ENCODE measurements at places on chromosomes 6 and 20.

DNA sequence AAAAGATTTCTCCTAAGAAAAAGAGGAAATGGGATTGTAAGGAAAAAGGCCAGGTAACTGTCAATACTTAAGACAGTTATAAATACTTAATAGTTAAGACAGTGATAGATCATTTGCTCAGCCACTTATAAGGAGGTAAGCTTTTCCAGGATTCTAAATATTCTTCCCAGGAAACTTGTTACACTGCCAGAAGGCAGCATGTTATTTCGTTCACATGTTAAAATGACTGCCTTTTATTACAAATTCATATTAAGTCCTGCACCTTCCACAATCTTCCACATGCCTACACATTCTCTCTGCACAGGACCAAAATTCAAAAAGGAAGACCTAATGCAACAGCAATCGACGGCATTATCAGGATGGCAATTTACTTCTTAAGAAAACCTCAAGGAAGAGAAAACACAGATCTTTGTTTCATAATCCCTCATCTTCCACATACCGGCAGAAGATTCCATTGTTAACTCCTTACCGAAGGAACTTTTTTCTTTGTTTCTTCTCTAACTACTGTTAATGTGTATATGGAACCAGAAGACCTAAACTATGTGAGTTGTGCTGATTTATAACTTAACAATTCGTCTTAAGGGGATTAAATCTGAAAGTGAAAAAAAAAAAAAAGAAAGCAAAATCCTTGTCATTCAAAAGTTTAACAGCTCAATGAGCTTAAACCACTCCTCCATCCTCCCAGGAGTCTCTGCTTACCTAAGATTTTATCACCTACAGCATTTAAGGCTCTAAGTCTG lies 799 bp downstream of the TAAR2 start:
- no peak for DNase-seq

DNA sequence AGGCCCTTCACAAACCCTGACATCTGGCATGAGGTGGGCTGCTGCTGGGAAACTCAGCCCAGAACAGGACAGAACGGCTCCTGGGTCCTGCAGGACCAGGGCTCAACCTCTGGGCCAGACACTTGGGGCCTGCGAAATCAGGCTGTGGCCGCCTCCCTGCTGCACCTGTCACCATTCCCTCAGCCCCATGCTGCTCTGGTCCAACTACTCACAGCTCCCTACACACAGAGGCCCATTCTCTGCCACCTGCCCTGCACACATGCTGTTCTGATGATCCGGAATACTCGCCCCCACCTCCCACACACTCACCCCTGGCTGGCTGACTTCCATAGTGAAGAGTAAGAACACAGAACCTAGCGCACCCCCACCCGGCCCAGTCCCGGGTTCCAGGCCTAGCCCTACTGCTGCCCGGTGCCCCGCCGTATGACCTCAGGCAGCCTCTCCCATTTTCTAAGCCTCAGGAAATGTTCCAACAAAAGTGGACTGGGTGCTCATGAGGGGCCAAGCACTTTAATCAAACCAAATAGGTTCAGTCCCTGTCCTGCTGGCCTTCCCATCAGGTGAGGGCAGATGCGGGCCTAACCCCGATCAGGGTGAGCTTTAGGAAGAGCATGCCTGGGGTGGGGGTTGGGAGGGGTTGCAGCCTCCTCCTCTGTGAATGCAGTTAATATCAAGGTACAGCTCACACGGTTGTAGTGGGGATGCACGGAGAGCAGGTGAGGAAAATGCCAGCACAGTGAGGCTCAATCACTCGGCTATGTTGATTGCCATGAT lies 3.9 kb downstream of the PEDS1 start:
- DNase-seq, result no peak

- DNase-seq, result no peak
Measured at GRCh38 chr20:11922561-11922960, 4.9 kb downstream of the BTBD3 start.

GRCh38 chr6:46773201-46773855 lies 19.9 kb upstream of the MEP1A start:
- DNase-seq, result no peak

- no peak for DNase-seq
Measured at GRCh38 chr20:61024390-61024789, 227.7 kb upstream of the CDH4 start.

DNA sequence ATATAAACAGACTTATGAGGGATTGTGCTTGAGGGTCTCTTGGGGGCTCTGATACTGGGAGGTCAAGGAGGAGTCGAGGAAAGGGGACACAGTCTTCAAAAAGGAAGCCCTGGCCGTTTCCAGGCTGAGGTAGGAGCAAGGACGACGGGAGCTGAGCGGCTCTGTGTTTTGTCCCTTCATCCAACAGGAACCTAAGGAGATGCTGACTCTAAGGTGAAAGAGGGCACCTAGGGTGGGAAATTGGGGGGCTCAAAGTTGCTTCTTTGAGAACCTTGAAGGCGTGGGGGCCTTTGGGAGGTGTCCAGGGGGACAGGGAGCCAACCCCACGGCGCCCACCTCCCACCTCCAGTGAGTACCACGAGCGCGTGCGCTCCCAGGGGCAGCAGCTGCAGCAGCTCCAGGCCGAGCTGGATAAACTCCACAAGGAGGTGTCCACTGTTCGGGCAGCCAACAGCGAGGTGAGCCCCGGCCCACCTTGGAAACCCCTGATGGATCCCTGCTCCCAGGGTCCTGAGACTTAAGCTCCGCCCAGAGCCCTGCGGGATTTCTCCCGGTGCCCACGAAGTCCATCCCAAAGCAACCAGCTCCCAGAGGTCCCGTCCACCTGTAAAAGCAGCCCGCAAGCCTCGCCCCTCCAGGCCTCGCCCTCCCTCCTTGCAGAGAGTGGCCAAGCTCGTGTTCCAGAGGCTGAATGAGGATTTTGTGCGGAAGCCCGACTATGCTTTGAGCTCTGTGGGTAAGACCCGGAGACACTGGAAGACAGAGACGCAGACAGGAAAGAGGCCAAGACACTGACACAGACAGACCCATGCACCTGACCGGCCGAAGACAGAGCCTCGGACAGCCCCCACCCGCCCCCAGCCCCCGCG lies 2.9 kb downstream of the SPAG4 start:
- peak; percentile 79 for DNase-seq

GRCh38 chr6:34496103-34496685 lies 30.3 kb downstream of the PACSIN1 start:
- DNase-seq, result no peak

GRCh38 chr20:47708140-47708807 lies 77.0 kb downstream of the SULF2 start:
- no peak for DNase-seq

GRCh38 chr6:18122128-18123093 lies at the start of gene NHLRC1:
TSS of gene NHLRC1 (minus strand) at chr6:18122677. CDS start at chr6:18122606, 71 bp downstream.
- DNase-seq, result peak; percentile 97

DNA sequence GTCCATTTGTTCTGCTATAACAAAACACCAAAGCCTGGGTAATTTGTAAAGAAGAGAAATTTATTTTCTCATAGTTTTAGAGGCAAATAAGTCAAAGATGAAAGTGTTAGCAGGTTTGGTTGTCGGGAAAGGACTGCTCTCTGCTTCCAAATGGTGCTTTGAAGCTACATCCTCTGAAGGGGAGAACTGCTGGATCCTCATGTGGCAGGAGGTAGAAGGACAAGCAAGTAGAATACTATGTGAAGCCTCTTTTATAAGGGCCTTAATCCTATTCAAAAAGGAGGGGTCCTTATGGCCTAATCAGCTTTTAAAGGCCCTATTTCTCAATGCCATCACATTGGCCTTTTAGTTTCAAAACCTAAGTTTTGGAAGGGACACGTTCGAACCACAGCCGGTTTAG lies 826.0 kb upstream of the EPHA7 start:
- DNase-seq, result no peak

DNA sequence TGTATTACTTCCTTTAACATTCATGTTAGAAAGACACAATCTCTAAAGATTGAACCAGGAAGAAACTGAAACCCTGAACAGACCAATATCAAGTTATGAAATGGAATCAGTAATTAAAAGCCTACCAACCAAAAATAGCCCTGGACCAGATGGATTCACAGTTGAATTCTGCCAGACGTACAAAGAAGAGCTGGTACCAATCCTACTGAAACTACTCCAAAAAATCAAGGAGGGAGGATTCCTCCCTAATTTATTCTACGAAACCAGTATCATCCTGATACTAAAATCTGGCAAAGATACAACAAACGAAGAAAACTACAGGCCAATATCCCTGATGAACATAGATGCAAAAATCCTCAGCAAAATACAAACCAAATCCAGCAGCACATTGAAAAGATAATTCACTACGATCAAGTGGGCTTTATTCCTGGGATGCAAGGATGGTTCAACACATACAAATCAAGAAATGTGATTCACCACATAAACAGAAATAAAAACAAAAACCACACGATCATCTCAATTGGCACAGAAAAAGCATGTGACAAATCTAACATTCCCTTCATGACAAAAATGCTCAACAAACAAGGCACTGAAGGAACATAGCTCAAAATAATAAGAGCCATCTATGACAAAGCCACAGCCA lies 15.0 kb downstream of the CDK19 start:
- DNase-seq, result no peak

DNA sequence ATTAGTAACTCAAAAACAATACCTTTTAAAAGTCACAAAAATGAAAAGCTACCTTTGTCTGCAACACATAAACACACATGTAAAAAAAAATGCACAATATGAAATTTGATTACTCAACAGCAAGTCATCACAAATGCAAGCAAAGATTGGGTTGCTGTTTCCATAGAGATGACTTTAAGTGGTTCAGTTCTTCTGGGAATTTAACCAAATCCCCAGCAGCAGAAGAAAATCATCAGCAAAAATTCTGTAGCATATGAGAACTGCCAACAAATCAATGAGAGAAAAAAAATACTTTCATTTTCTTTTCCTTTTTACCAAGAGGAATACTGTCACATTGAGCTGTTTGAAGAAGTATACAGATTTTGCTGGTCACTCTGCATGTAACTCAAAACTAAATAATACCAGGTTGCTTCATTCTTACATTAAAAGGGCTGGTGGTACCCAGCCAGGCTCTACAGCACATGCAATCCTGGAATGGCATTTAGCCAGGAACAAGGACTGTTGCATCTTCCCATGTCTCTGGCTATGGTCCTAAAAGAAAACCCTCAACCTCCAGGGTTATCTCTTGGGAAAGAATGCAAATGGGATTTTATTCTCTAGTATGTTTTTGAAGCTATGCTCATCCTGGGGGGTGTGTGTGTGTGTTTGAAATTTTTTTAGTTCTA lies 158.3 kb downstream of the OPRM1 start:
- DNase-seq, result no peak

DNA sequence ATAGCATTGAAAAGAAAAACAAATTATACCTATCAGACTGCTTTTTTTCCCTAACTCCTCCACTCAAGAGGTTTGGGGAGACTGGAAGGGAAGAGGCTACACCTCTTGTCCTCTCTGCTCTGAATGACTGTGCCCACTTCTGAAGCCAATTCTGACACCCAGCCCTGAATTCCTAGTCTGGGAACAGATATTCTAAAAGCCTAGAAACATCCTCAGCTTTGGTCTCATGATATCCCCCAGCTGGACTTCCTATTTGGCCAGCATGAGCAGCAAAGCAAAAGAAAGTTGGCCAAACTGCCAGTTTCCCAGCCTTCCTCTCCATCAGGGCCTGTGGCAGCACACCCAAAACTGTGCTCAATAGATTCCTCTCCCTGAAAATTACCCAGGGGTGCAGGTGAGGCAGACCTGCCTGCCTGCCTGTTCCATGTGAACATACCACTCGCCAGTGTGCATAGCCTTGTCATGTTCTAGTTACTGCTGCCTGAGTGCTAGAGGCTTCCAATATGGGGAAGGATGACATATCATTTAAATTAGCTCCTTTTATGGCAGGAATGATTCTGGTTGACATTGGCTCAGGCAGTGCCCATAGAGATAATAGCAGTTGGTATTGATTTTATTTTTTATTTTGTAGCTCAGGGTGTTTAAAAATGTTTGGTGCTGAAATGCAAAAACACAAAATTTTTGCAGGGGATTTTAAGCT lies 152.1 kb upstream of the RIN2 start:
- DNase-seq, result no peak

DNA sequence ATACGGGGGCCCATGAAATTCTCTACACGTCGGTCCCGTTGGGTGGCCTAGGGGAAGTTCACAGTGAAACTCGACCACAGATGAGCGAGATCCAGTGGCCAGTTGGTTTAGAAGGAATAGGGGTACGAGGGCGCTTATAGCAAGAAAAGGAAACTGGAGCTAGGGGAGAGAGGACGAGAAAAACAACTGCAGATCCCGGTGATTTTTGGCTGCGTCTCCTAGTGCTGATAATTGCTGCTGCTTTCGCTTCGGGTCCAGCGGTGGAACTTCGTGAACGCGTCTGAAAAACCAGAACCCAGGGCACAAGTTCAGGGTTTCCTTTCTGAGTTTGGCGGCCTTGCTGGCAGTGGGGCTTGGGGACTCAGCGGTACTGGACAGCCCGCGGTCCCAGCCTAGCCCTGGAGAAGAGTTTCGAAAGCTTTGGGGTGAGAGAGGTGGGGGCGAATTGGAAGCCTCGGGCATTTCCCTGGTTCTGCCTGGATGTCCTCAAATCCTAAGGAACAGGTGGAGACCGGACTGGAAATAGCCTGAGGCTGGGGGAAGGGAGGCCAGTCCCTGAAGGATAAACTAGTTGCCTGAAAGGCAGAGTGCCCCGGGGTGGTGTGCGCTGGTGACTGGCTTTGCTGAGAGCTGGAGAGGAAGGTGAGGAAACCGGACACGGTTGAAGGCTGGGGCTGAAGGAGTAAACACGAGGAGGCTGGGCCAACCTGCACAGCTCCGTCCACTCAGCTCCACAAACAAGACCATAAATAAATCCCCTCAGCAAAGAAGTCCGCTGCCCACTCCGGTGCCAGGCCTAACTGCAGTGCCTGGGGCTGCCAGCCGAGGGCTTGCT lies 793 bp downstream of the GMPR start:
- DNase-seq, result peak; percentile 90

- no peak for DNase-seq
Measured at GRCh38 chr6:89667872-89668556, 29.5 kb upstream of the LYRM2 start.

DNA sequence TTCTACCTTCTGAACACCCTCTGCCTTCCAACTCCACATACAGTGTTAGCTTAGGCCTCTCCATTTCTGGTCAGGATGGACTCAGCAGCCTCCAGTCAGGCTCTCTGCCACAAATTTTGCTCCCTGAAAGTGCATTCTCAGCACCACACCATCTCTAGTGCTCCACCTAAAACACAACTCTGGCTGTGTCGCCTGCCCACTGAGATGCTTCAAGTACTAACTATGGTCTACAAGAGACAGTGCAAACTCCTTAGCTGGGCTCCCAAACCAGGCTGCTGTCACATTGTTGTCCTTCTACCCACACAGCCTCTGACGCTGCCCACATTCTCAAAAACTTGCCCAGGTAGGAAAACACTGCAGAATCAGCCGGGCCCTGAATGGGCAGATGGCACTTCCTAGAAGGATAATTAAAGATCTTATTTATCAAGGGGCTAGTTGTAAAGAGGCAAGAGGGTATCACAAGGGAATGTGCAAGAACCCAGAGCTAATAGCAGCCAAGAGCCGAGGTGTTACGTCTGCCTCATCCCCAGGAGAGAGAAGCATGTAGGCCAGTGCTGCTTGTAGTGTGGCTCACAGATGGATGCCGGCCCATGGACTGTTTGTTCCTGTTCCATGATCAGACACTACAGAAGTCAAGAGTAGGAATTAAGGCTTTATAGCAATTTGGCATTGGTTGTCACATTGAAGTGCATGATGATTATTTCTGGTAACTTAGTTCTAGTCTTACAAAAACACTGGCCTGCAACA lies 189.7 kb downstream of the LRFN2 start:
- no peak for DNase-seq

- DNase-seq, result no peak
Measured at GRCh38 chr6:100517106-100517505, 52.4 kb upstream of the SIM1 start.

GRCh38 chr6:104477569-104477968 lies 382.1 kb downstream of the HACE1 start:
- DNase-seq, result no peak

GRCh38 chr20:1800180-1800579 lies 95.0 kb upstream of the SIRPA start:
- DNase-seq, result no peak

Data from aorta (tissue), 5 donors.